ENCODE measurements at places on chromosomes 4 and X.

GRCh38 chr4:3515646-3516045, 16.6 kb downstream of the LRPAP1 start:
- no peak for DNase-seq

- no peak for DNase-seq
Observed at GRCh38 chr4:143599827-143600226, 86.3 kb downstream of the SMARCA5 start.

DNA sequence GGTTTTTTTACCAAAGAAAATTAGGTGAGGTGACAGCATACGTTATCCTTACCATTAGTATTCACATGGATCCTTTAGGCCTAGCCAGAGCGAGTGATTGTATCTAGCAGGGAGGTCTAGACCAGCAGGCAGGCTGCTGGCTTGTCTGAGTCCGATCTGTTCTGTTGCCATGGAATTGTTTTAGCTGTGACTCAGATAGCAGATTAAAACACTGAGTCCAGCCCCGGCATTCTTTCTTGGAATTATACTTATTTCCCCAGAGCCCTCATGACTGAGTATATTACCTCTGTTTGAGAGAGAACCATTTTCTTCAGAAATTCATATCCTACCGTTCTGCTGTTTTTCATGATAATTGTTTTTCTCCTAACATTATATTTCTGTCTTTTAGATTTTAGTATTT, 37.4 kb downstream of the OCRL start:
- DNase-seq = peak; percentile 77

DNA sequence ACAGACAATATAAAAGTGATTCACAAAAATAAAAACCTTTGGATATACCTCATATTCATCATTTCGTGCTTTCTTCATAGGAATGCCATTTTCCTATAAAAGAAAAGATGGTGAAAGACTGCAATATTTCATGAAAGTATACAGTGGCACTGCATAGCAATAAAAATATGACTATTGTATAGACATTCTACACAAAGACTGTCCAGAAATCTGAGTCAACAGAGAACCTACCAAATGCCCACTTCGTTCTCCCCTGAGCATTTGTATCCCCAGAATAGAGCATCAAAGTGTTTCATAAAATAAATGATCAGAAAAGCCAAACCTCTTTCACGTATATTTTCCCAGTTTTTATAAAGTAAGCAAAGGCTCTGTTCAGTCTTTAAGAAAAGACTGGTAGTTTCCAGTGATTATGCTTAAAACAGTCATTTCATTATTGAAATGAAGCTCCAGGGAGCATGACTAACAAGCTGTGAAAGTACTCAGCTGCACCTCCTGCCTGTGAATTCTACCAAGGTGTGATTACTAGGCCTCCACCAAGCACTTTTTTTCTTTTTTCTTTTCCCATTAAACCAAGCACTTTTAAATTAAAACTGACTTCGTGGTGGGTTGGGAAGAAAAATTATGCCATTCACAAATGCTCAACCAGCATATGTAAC, 20.2 kb downstream of the PPA2 start:
- DNase-seq = no peak

DNA sequence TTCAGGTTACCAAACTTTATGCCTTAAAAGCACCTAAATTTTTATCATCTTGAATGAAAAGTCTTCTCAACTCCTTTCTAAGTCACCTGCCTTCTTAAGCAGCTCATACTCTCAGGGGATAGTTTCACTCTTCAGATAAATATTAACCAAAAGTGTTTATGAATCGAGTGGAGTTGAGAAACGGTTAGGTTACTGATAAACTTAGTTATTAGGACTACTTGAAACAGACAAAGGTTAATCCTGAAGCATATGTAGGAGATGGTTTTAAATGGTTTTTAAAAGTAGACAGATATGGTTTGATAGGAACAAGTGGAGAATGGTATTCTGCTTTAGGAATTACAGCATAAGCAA, 32.8 kb downstream of the CLDN22 start:
- no peak for DNase-seq

- no peak for DNase-seq
Observed at GRCh38 chrX:149312988-149313387, 192.1 kb downstream of the IDS start.

GRCh38 chrX:152528193-152528592, 77.1 kb upstream of the GABRA3 start:
- no peak for DNase-seq

GRCh38 chr4:949656-950055, 17.4 kb downstream of the TMEM175 start:
- DNase-seq = no peak

- DNase-seq = no peak
Observed at GRCh38 chr4:89558147-89558546, 250.5 kb upstream of the GPRIN3 start.

- no peak for DNase-seq
Observed at GRCh38 chr4:66927937-66928336, 617.4 kb downstream of the CENPC start.

DNA sequence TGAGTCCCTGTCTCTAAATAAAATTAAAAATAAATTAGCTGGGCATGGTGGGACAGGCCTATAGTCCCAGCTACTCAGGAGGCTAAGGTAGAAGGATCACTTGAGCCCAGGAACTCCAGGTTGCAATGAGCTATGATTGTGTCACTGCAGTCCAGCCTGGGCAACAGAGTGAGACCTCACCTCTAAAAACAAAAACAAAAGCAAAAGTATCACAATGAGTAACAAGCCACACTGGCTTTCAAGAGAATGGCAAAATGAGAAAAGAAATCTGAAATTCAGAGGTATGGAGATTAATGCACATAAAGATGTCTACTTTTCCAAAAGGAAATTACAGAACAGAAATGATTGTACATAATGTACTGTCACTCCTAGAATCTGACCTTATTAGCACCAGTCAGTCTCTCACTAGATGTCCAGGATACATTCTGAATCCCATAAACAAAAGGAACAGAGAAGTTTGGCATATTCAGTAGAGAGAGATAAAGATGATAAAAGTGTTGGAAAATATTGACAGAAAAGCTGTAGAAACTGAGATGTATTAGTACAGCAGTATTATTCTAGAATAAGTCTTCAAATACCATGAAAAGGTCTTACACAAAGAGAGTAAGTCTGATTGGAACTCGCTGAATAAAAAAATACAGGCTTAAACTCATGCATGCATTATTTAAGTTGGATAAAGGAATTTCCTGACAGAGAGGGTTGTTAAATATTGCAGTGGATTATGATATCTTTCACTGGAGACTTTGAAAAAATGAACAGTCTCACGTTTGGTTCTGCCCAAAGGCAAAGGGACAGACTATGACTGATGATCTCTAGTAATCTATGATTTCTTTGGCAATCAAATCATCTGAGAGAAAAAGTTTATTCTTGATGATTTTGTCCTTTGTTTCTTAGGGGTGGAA, 102.5 kb downstream of the SH3RF1 start:
- no peak for DNase-seq

- peak; percentile 5 for DNase-seq
Observed at GRCh38 chrX:7746856-7747255, 96.1 kb upstream of the VCX start.

DNA sequence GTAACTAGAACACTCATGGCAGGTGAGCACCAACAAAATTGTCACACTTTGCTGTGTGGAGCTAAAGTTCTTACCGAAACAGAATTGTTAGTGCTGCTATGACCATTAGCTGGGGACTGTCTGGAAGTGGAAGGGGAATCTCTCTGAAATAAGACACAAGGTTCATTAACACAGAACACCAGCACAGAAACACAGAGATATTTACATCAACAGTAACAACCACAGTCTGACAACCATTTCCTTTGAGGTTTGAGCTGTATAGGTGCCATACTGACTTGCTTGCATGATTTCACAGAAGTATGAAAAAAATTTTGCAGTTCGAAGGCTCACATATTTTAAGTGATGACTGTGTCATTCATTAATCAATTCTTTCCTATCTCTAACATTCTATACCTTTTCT, 109.8 kb downstream of the NYX start:
- no peak for DNase-seq

- DNase-seq = peak; percentile 27
Observed at GRCh38 chr4:120009731-120010130, 56.9 kb downstream of the MAD2L1 start.

- DNase-seq = no peak
Observed at GRCh38 chr4:8893624-8894423, 22.2 kb upstream of the HMX1 start.

DNA sequence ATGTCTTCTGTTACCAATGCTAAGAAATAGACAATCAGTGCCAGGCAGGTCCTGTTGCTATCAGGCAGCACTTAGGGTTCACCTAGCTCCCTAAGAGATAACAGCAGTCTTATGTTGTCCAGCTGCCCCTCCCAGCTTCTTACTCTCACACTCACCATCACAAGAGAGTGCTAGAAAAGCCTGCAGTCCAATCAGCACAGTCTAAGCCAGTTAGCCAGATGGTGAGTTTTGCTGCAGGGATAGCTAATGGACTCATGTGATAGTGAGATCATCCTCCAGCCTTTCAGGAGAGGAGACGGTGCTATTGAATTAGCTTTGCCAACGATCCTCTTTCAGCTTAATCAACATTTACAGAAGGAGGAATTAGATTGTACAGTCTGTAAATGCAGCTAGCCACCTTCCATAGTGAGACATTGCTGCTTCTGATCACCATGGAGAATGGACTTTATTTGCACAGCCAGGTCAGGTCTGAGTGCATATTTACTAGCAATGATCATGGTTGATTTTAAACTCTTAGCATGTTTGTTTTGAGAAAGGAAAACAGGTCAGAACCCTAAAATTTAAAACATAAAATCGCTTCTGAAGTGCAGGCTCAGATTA, 438.3 kb downstream of the CENPC start:
- no peak for DNase-seq

GRCh38 chr4:125344198-125344597, 29.4 kb downstream of the FAT4 start:
- no peak for DNase-seq

DNA sequence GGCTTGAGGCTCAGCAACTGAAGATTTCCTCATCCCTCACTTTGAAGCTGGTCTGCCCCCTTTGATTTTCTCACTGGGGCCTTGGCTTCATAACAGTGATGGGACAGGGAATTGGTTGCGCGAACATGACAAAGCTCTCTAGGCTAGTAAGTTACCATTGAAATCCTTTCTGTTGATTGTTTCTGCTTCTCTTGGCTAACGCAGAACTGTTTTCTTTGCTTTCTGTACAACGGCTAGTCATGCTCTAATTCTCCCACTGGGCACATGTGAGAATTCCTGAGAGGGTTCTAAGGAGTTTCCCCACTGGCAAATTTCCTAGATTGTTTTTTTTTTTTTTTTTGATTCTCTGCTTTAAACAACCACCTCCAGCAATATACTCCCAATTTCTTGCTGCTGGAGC, 738.6 kb downstream of the PCDH7 start:
- DNase-seq = peak; percentile 30

- no peak for DNase-seq
Observed at GRCh38 chr4:101183221-101183620, 164.1 kb downstream of the PPP3CA start.

GRCh38 chr4:3372933-3373465, 68.8 kb upstream of the HGFAC start:
- peak; percentile 54 for DNase-seq

DNA sequence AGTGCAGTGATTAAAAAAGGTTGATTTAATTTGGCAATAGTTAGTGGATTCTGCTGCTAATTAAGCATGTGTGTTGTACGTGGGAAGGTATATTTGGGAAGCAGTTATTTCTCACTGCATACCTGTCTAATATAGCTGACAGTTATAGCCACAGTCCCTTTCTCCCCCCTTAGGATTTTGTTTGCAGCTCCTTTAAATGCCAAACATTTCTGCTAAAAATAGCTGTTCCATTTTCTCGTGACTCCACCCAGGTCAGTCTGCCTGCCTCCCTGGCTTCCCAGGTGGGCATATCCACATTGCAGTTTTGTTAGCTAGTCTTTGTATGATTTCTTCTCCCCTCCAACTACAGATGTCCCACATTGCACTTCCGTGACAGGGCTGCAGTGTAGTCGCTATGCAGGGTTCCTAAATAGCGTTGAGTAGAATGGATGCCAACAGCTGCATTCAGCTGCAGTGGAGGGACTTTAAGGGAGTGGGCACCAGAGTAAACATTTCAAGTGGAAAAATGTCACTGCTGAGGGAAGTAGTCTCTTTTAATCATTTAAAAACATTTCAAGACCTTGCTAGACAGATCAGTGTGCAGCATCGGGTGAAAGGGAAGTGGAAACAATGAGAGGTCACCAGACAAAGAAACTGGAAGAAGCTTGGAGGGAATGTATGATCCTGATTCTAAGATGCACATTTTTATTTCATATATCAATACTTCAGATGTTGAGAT, 326.3 kb downstream of the RAPGEF2 start:
- no peak for DNase-seq

DNA sequence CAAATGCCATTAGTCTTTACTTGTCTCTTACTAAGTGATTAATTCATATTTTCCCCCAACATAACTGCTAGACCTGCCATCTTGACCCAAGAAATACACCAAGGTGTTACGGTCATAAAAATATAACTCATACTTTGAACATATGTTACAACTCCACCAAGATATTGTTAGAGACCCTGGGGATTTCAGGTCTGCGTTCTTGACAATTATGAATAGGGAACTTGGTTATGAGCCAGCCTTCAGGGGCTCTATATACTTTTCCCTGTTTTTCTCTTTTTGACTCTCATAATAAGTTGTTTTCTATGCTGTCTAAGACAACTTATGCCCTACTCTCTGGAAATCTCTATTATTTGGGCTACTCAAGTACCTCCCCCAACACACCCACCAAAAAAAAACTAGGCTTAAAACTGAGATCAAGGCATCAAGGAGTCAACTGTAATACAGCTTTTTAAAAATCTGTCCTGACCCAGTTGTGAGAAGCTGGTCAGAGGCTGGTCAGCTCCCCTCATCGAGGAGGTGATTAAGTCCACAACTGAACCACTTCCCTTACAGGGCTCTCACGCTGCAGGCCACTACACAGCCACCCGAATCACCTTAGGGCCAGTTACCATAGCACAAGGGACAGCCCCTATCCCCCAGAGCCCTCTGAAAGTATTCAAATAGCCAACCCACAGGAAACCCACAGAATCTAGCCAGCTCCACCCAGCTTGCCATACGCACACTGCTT, 10.5 kb upstream of the TLR3 start:
- no peak for DNase-seq

DNA sequence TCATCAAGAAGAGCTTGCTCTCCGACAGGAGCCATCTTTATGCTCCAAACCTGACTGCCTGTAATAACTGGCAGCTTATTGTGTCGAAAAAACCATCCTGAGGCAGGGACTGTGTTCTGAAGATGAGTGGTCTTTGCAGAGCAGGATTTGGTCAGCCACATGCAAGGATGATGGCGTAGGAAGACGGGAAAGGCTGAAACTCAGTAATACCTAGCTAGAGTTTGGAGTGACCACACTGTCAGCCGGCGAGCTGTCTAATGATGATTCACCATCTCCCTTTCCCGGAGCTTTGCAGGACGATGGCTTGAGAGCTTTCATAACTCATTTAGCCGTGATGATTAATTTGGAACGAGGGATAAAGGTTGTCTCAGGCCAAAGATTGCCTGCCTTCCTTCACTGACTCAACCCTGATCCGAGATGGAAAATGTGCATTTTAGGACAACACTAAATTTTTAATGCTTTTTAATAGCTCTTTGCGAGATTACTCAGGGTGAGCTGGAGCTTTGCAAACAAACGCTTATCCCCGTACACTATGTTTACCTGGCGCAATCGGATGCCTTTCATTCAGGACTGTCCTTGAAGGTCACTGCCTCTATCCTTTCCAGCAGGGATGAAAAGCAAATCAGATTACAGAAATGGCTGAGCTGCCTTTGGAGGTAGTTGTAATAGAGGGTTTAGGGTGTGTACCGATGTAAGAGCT, 288.5 kb downstream of the ASMT start:
- DNase-seq = peak; percentile 63

Data from fibroblast of lung (primary cell).